Prostate gland (tissue), 2 donors: ENCODE measurements at places on chromosomes 7 and 10.
A peak's percentile ranks its signal among the peaks of the same experiment; 100 is the strongest.

DNA sequence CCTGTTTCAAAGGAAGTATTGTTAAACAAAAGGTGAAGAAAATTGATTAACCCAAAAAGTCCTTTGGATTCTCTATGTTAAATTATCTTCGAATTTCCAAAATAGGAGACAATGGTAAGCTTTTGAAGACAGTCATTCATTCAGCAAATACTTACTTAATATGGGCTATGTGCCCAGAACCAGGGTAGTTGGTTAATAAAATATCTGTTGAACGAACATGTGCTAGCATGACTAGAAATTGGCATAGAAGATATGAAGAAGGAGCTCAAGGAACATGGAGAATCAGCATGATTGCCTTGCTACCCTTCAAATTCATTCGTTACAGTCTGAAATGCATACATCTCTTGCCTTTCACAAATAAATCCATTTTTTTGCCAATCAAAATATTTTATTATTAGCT, 123.1 kb upstream of the RHEB start:
- no peak overlapping the region for H3K27ac ChIP-seq
- peak; percentile 37 for DNase-seq
- H3K27me3 ChIP-seq, result no peaks in the 10 kb centered on the region

DNA sequence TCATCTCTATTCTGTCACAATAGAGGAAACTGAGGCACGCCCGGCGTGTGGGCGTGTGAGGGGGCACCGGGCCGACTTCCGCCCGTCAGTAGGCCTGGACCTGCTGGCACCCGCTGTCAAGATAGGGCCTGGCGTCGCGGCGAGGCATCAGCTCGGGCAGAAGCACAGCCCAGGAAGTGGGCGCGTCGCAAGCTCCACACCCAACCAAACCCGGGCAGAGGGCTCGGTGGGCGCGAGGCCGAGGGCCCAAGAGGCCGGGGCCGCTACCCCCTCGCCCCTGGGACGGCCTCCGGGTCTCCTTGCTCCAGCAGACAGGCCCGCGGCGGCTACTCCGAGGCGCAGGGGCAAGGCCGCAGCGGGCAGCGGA, 91.2 kb downstream of the SPAG6 start:
- no peaks in the 10 kb centered on the region for H3K36me3 ChIP-seq
- H3K27ac ChIP-seq, result peak overlapping the region; percentile 97
- no peaks in the 10 kb centered on the region for H3K27me3 ChIP-seq
- DNase-seq, result no peak

GRCh38 chr10:17814973-17815372, 5.8 kb downstream of the MRC1 start:
- H3K4me1 ChIP-seq, result no peaks in the 10 kb centered on the region
- no peaks in the 10 kb centered on the region for H3K27me3 ChIP-seq
- DNase-seq, result no peak
- H3K27ac ChIP-seq, result no peak overlapping the region
- H3K36me3 ChIP-seq, result no peaks in the 10 kb centered on the region

DNA sequence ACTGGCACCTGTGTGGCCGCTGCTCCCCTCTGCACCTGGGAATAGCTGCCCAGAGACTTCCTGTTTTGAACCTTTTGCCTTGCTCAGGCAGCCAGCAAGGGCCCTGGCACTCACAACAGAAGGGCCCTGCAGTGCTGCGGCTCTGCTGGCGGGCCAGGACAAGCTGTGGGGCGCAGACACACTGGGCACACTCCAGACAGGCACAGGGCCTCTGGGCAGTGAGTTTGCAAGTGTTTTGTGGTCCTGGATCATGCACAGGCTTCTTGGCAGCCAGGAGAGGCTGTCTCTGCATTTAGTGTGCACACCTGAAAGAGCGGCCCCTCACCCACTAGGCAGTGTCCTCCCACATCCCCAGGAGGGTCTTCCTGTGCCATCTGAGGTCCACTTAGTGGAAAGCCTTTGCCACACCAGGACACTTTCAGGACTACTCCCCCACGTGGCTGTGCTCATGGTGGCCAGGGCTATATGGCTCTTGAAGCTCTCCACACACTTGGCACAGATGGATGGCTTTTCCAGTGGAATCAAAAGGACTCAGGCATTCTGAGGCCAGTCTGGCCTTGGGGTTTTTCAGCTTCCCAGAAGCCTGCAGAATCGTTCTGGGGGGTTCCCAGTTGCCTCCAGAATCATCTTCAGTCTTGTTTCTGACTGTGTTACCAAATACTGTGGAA, 5.0 kb upstream of the ATP6V0E2 start:
- H3K36me3 ChIP-seq, result peaks cover 5% of the 10 kb centered on the region
- H3K27me3 ChIP-seq, result no peaks in the 10 kb centered on the region
- peaks cover 4% of the 10 kb centered on the region for H3K4me1 ChIP-seq

DNA sequence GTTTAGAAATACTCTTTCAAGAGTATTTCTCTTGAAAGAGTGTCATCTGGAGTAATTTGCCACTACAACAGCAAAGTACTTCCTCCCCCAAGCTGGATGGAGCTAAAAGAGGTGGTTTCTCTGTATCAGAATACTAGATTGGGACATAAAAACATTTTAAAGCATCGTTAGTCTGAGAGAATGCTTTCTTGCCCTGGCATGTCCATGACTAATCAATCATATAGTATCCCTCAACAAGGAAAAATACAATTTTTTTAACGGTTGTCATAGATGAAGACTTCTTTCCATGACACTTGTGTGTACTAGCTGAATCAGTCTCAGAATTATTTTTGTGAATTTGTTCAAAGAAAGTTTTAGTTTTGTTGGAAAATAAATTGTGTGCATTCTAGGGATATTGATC, 237.9 kb downstream of the NEBL start:
- H3K4me3 ChIP-seq, result no peak overlapping the region
- no peaks in the 10 kb centered on the region for H3K27me3 ChIP-seq
- no peak for DNase-seq
- H3K36me3 ChIP-seq, result no peaks in the 10 kb centered on the region
- H3K27ac ChIP-seq, result no peak overlapping the region
- no peaks in the 10 kb centered on the region for H3K4me1 ChIP-seq

GRCh38 chr10:31186225-31187000, 132.6 kb upstream of the ZEB1 start:
- H3K36me3 ChIP-seq, result no peaks in the 10 kb centered on the region
- DNase-seq, result no peak
- H3K4me1 ChIP-seq, result no peaks in the 10 kb centered on the region
- H3K27ac ChIP-seq, result no peak overlapping the region
- no peak overlapping the region for H3K4me3 ChIP-seq
- H3K27me3 ChIP-seq, result no peaks in the 10 kb centered on the region

GRCh38 chr7:113198226-113198625, 79.9 kb upstream of the SMIM30 start:
- no peak overlapping the region for H3K27ac ChIP-seq
- H3K4me3 ChIP-seq, result no peak overlapping the region
- H3K27me3 ChIP-seq, result no peaks in the 10 kb centered on the region
- DNase-seq, result no peak
